ENCODE measurements at places on chromosomes 4 and X.

- DNase-seq, result no peak
These were observed 18.2 kb downstream of the GLRA3 start for GRCh38 chr4:174810834-174811233.

GRCh38 chr4:173272996-173273395 lies 61.2 kb downstream of the HMGB2 start:
- DNase-seq, result no peak

DNA sequence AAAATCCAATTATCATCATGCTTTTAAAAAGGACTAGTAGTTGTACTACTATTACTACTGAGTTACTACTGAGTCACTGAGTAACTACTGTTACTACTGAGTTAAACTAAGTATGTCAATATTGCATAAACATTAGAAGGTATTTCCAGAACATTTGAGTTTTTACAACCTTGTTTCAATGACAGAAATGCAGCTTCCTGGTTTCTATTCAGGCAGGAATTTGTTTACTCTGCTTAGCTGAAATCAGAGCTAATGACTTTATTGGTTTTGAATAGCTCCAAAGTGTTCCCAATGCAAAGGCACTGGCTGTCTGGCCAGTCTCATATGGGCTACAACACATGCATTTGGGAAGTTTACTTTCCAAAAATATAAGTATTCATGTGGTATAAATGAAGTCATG lies 12.0 kb downstream of the RPS6KA6 start:
- no peak for DNase-seq

DNA sequence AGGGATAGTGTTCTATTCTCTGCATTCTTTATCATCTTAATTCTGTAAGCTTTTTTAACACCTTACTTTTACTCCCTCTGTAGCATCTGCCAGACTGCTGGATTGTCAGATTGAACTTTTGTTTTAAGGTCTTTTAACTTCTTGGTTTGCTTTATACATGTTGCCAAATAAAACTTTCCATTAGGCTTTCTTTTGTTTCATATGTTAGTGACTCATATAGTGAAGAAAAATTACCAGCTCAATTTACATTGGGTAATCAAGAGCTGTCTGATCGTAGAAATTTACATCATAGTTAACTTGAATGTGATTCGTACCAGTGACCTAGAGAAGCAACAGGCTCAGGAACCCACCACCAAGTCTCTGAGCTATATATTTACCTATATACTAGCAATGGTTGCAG lies 28.5 kb upstream of the KLHL4 start:
- no peak for DNase-seq

- no peak for DNase-seq
These were observed 132.1 kb upstream of the NEIL3 start for GRCh38 chr4:177177541-177178081.

- no peak for DNase-seq
These were observed 67.6 kb downstream of the POLA1 start for GRCh38 chrX:24761306-24761705.
